Neural crest cell (in vitro differentiated cells): ENCODE measurements at places on chromosomes 7 and 10. TPM values are rescaled to one million over a fixed set of nuclear protein-coding genes. Genes with fewer than 3 reads are reported as not detected.

- no peak for DNase-seq
- H3K4me3 ChIP-seq, result no peak overlapping the region
- no peaks in the 10 kb centered on the region for H3K27me3 ChIP-seq
- peaks cover 2% of the 10 kb centered on the region for H3K36me3 ChIP-seq
- H3K27ac ChIP-seq, result no peak overlapping the region
These were observed 39.5 kb downstream of the ERCC6 start for GRCh38 chr10:49499305-49499851.

DNA sequence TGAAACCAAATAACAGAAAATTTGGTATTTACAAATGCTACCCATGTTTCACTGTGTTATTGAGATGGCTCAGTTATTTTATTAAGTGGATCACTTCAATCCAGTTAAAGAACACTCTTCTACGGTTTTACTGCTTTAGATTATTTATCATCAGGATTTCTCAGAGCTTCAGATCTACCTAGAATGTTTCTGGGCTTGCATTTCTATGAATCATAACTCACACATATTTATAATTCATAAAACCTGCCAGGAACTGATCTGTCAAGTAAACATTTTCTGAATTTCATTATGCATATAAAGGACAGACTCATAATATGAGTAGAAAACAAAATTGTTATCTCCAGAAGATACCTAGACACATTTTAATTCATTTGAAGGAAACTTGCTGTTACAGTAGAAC lies 1172.3 kb upstream of the LRRTM3 start:
- H3K36me3 ChIP-seq, result no peaks in the 10 kb centered on the region
- no peak for DNase-seq
- no peak overlapping the region for H3K27ac ChIP-seq
- no peak overlapping the region for H3K4me3 ChIP-seq
- H3K27me3 ChIP-seq, result no peaks in the 10 kb centered on the region

DNA sequence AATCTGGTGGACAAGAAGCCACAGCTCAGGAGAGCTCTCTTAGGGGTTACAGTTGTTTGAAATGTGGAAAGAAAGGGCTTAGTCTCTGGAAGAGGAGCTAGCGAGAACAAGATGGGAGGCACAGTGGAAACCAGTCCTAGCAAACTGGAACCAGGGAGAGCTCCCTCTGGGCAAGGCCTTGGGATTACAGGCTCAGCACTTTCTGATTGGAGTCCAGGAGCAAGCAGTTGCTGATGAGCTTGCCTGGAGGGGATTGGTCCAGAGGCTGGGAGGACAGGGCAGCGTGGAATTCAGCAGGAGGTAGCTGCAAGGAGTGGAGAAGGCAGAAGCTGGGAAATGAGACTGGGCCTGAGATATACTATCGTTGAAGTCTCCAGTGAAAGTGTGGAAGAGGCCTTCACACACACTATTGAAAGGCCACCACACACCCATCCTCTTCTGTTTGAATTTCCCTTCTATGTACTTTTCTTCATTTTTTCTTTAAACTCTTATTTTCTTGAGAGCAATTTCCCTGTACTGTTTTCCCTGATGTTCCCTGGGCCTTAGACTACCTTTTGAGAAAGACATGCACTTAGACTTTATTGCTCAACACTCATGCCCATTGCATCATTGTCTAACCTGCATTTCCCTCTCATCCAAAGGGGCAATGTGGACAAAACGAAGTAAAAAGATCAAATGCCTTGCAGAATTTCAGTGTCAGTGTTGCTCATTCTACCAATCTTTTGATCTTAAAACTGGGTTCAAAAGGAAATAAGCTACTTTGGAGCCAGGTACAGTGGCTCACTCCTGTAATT lies 57.8 kb upstream of the LANCL2 start:
- H3K27me3 ChIP-seq, result peaks cover 30% of the 10 kb centered on the region
- no peak for DNase-seq
- H3K4me3 ChIP-seq, result no peak overlapping the region

The SFXN4 gene
- 17.2 and 19.9 TPM in 2 replicates for total RNA-seq

DNA sequence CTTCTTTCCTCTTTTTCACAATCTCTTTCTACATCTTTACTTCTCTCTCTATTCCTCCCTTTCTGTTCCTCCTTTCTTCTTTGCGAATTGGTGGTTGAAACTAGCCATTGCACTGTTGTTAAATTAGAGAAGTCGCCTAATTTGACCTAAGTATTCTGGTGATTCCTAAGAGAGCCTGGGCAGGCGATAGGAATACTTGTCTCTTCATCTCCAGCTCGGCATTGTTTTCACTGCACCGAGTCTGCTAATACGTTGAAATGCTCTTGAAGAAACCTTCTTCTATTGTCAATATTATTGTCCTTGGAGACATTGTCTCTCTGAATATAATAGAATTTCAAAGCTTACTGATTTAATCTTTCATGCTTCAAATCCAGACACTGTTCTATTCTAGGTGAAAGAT lies 31.7 kb downstream of the KCND2 start:
- no peak for DNase-seq
- H3K27me3 ChIP-seq, result no peaks in the 10 kb centered on the region
- no peaks in the 10 kb centered on the region for H3K36me3 ChIP-seq
- H3K4me1 ChIP-seq, result no peaks in the 10 kb centered on the region

GRCh38 chr10:109912335-109913281 lies 10.7 kb downstream of the XPNPEP1 start:
- no peak overlapping the region for H3K4me3 ChIP-seq
- no peak for DNase-seq
- no peaks in the 10 kb centered on the region for H3K4me1 ChIP-seq
- H3K27me3 ChIP-seq, result no peaks in the 10 kb centered on the region
- no peak overlapping the region for H3K27ac ChIP-seq
- H3K36me3 ChIP-seq, result peaks cover 35% of the 10 kb centered on the region

GRCh38 chr10:101069441-101069840 lies 7.7 kb downstream of the KAZALD1 start:
- H3K27me3 ChIP-seq, result peaks cover 84% of the 10 kb centered on the region
- no peak for DNase-seq
- no peak overlapping the region for H3K27ac ChIP-seq
- H3K4me1 ChIP-seq, result peaks cover 10% of the 10 kb centered on the region
- H3K4me3 ChIP-seq, result no peak overlapping the region
- no peaks in the 10 kb centered on the region for H3K36me3 ChIP-seq

GRCh38 chr7:132422502-132423111 lies 153.7 kb downstream of the PLXNA4 start:
- H3K4me1 ChIP-seq, result peaks cover 48% of the 10 kb centered on the region
- H3K27ac ChIP-seq, result no peak overlapping the region
- no peak overlapping the region for H3K4me3 ChIP-seq
- no peaks in the 10 kb centered on the region for H3K27me3 ChIP-seq
- no peak for DNase-seq
- H3K36me3 ChIP-seq, result no peaks in the 10 kb centered on the region
